ENCODE measurements at places on chromosomes 16 and 17.

- no peak for DNase-seq
Measured at GRCh38 chr16:75462806-75463205, 1.7 kb downstream of the TMEM170A start.

GRCh38 chr16:29665294-29666077 lies 2.4 kb downstream of the SPN start:
- DNase-seq, result no peak

DNA sequence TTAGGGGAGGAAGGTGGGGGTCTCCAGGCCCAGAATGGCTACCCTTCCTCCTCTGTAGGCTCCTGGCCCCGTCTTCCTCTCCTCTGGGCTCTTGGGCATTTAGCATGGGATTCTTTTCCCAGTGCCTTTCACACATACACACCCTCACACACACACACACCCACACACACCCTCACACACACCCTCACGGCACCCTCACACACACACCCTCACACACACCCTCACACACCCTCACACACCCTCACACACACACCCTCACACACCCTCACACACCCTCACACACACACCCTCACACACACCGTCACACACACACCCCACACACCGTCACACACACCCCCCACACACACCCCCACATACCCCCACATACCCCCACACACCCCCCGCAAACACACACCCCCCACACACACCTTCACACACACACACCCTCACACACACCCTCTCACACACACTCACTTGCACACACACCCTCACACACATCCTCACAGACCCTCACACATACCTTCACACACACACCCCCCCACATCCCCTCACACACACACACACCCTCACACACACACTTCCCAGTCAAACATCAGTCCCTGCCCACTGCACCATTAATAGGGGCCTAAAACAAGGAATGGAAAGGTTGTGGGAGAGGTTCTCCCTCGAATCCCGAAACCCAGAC lies 845 bp downstream of the SGCA start:
- DNase-seq, result no peak

- peak; percentile 86 for DNase-seq
Measured at GRCh38 chr17:17356149-17356930, 53.2 kb downstream of the NT5M start.

DNA sequence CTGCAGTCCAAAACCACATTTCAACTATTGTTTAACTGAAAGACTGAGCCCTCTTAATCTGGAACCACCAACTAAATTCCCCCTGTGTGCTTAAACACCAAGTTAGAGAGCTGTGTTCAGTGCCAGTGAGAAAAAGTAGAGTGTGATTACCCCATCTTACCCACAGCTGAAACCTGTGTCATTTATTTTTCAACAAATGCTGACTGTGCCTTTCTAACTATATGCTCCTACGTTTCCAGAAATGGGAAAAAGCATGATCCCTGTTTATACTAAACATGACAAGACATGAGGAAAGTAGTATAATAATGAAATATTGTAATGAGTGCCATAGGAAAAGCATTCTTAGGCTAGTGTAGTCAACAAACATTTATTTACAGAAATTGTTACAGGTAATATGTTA lies 7.4 kb upstream of the TOX3 start:
- no peak for DNase-seq

DNA sequence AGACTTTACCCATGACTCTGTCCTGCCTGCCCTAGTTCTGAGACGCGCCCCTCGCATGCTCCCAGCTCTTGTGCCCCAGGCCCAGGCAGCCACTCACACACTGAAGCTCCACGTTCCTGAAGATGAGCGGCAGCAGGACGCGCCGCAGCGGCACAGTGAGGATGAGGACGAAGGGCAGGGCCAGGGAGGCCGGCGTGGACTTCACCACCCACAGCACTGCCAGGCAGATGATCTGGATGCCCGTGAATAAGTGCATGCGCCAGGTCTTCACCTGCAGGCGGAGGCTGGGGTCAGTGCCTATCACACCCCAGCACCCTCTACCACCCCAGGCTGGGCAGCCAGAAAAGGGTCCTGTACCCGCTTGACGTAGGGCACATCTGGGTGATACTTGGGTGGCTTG lies 16.9 kb downstream of the SLC4A1 start:
- DNase-seq, result no peak

DNA sequence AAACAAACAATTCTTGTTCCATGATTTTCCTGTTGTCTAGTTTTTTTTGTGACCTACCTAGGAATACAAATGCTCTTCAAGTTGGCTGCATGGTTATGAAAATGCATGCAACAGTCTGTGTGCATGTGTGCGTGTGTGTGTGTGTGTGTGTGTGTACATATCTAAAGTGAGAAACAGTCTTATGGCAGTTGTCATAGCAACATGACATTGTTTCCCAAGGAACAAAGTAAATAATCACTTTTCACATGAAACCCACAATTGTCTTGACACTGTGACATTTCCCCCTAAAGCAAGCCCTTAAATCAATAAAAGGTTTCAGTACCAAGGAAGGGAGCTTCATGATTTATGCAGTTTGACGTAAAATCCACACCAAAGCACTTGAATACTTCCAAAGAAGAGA lies 758.4 kb downstream of the CDH8 start:
- no peak for DNase-seq

GRCh38 chr17:60554377-60554788 lies 28.3 kb upstream of the APPBP2 start:
- DNase-seq, result no peak

DNA sequence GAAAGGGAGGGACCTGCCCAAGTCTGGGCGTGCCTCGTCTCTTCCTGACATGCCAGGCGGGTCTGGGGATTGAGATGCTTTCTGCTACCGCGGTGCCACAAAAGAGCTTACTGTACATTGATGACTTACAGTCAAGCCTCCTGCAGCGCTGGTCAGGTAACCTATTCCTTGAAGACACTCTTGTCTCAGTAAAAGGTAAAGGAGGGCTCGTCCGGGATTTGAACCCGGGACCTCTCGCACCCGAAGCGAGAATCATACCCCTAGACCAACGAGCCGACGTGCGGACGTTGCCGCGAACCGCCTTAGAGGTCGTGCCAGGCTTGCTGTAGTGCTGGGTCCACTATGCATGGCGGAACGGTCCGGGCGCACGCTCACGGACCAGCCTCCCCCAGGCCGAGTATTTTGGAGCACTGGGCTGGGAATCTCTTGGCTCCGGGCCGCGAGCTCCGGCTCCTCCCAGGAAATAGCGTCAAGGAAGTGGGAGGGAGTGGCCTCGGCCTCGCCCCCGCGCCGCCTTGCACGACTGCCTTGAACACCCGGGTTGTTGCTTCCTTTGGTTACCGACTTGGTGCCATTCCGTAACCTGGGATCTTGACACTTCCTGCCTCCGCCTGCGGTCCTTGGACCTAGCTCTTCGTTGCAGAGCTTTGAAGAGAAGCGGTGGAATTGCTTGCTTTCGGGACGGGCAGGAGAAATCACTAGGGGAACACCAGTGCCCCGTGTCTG lies 12.4 kb upstream of the AURKB start:
- DNase-seq, result peak; percentile 87

GRCh38 chr16:80948886-80949493 lies 57.7 kb downstream of the CMC2 start:
- DNase-seq, result no peak

DNA sequence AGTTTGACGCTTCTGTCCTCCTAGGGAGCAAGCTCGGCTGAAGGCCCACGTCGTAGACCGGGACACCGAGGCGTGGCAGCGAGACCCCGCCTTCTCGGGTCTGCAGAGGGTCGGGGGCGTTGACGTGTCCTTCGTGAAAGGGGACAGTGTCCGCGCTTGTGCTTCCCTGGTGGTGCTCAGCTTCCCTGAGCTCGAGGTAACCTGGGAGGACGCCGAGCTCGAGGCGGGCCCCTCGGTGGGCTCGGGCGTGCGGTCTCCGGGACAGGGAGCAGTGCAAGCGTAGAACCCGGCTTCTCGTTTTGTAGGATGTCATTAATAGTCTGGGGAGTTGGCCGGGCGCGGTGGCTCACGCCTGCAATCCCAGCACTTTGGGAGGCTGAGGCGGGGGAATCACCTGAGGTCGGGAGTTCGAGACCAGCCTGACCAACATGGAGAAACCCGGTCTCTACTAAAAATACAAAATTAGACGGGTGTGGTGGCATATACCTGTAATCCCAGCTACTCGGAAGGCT lies 715 bp downstream of the ENDOV start:
- DNase-seq, result no peak

DNA sequence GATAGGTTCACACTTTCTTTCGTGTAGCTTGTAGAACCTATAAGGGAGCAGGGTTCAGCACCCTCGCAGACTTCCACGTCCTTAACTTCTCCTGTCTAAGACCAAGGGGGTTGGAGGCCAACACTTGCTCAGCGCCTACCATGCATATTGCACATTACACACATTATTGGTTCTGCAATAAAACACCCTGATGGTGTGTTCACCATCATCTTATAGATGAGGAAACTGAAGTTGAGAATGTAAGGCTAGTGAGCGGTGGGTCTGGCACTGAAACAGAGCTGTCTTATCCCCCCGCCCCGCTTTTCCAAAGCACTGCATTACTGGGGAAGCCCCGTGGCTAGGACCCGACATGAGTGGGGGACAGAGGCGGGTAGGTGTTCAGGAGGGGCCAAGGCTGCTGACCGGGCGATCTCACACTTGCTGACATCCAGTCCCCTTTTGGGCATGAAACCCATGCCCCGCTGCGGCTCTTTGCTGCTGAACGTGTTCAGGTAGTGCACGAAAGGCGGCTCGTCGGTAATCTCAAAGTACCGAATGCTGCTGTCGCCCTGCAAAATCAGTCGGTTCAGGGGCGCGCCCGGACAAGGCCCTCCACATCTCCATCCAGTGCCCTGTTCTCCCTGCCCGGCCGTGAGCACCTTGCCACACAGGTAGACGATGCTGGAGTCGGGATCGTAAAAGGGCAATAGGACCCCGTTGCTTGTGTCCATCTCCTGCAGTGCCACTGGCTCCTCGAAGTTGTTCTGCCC lies 6.2 kb downstream of the CORO6 start:
- no peak for DNase-seq

- DNase-seq, result no peak
Measured at GRCh38 chr17:8443756-8444155, 8.1 kb downstream of the NDEL1 start.

DNA sequence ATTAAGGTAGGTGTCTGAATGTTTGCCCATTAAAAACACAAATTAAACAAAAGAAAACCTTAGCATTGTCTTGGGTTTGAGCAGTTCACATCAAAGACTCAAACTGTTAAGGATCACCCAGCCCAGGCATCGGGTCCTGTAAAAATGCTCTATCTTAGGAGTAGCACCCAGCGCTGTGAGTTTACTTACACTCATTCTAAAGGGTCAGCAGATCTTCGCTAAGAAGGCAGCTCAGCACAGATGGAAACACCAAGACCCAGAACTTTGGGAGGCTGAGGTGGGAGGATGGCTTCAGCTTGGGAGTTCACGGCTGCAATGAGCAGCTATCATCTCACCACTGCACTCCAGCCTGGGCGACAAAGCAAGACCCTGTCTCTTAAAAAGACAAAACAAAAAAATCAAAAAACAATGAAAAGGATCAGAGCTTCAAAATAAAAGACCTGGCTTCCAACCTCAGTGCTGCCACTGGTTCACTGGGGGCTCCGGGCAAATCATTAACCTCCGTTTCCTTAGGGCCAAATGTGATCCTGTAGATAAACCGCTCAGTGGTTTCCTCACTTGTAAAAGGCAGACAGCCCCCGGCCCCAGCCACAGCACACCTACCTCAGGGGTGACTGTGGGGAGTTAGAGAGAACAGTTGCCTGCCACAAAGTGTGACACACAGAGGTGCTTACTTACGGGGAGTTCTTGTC lies 11.1 kb downstream of the COG1 start:
- DNase-seq, result no peak

DNA sequence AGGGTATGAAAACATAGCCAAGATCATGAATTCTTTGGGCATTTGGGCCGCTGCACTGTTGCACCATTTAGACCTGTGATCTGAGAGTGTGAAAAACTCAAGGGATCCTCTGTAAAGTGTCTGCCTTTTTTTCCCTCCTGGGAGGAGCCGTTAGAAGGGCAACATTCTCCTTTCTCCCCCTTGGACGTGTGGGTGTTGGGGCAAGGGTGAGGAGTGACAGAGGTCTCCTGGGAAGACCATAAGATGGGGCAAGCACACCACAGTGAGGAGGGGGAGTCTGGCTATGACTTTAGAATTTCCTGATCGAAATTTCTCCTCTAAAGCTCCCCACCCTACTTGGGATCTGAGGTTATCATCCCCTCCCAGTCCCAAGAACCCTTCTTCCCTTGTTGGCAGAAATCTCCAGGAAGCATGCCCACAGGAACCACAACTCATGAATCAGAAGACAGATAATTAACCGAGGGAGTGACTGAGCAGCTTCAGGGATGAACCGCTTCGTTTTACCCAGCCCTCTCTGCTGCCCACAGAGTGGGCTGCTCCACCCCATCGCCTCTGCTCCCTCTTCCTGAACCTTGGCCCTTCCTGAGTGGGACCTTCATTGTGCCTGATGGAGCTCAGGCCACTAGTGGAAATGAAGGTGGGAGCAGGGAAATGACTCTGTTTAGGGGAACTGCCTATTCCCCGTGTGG lies 4.2 kb downstream of the ITGB3 start:
- no peak for DNase-seq

- no peak for DNase-seq
Measured at GRCh38 chr17:15271741-15272140, 6.6 kb upstream of the PMP22 start.

DNA sequence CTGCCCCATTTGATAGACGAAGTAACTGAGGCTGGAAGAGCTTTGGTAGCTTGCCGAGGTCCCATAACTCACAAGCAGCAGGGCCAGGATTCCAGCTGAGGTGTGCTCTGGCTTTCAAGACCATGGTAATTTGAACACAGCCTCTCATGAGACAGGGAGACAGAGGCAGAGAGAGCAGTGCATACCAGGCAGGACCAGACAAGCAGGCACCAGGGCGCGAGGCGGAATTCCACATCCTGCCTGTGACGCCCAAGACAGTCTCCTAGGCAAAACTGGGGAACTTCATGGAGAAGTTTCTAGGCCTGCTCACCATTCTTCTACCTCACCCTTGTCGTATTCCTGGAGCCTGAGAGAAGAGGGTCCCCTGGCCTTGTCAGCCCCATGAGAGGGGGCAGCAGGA lies 19.2 kb downstream of the SDK2 start:
- no peak for DNase-seq

DNA sequence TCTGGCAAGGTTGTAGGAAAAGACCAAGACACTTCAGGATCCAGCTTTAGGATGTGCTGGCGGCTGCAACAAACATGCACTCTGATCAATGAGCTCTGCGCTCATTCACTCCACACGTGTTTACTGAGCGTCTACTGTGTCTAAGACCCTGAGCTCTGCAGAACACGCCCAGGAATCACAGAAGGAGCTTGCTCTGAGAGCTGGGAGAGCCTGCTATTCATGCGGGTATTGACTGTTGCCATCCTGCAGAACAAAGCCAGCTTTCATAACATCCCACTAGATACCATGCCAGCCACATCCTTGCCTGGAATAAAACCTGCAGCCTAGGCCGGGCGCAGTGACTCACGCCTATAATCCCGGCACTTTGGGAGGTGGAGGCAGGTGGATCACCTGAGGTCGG lies 44.1 kb downstream of the NXN start:
- DNase-seq, result no peak
